ENCODE measurements at places on chromosomes 1 and 21. TPM values are rescaled to one million over a fixed set of nuclear protein-coding genes. Genes with fewer than 3 reads are reported as not detected.
A peak's percentile ranks its signal among the peaks of the same experiment; 100 is the strongest.

GRCh38 chr1:171953835-171954234 lies 112.5 kb downstream of the DNM3 start:
- no peaks in the 10 kb centered on the region for H3K4me1 ChIP-seq
- H3K4me3 ChIP-seq = no peak overlapping the region
- no peak overlapping the region for H3K27ac ChIP-seq
- H3K36me3 ChIP-seq = no peaks in the 10 kb centered on the region
- DNase-seq = no peak
- no peaks in the 10 kb centered on the region for H3K27me3 ChIP-seq

- no peak overlapping the region for H3K27ac ChIP-seq
- peaks cover 18% of the 10 kb centered on the region for H3K4me1 ChIP-seq
- peaks cover 18% of the 10 kb centered on the region for H3K27me3 ChIP-seq
- no peak overlapping the region for H3K4me3 ChIP-seq
- DNase-seq = no peak
These were observed 100.0 kb downstream of the CRYAA start for GRCh38 chr21:43268804-43269186.

GRCh38 chr1:227242811-227243682 lies 75.2 kb downstream of the CDC42BPA start:
- DNase-seq = no peak
- no peaks in the 10 kb centered on the region for H3K27me3 ChIP-seq
- no peak overlapping the region for H3K4me3 ChIP-seq
- H3K4me1 ChIP-seq = no peaks in the 10 kb centered on the region
- H3K36me3 ChIP-seq = no peaks in the 10 kb centered on the region

DNA sequence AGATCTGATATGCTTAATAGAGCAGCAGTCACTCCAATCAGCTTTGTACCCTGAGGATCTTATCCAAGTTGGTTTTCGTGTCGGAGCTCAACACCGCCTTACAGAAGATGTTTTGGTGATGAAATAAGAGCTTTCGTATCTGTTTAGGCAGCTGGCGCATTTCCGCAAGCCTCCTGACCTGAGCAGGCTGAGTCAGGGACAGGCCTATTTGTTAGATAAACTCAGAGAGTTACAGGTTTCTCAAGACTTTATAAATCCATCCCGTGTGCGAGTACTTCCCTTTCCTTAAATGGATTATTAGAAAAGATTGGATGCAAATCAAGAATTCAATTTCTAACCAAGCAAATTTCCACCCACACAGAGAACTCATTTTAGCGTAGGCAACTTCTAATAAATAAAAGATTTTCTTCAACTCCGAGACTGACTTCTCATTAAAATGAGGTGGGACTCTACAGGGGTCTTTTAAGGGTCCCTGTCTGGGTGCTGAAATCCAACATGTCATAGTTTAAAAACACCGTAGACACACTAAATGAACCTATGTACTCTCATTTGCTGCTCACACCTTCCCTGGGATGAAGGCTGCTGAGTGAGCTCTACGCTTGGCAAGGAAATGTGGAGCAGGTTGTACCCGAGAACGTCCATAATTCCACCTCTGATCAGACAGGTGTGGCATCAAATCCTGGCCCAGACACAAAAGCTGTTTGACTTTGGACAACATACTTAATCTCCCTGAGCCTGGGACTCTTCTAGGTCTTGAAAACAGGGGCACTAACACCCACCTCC lies 106.9 kb upstream of the F3 start:
- H3K27ac ChIP-seq = peak overlapping the region; percentile 70
- no peaks in the 10 kb centered on the region for H3K27me3 ChIP-seq
- peaks cover 10% of the 10 kb centered on the region for H3K4me1 ChIP-seq

DNA sequence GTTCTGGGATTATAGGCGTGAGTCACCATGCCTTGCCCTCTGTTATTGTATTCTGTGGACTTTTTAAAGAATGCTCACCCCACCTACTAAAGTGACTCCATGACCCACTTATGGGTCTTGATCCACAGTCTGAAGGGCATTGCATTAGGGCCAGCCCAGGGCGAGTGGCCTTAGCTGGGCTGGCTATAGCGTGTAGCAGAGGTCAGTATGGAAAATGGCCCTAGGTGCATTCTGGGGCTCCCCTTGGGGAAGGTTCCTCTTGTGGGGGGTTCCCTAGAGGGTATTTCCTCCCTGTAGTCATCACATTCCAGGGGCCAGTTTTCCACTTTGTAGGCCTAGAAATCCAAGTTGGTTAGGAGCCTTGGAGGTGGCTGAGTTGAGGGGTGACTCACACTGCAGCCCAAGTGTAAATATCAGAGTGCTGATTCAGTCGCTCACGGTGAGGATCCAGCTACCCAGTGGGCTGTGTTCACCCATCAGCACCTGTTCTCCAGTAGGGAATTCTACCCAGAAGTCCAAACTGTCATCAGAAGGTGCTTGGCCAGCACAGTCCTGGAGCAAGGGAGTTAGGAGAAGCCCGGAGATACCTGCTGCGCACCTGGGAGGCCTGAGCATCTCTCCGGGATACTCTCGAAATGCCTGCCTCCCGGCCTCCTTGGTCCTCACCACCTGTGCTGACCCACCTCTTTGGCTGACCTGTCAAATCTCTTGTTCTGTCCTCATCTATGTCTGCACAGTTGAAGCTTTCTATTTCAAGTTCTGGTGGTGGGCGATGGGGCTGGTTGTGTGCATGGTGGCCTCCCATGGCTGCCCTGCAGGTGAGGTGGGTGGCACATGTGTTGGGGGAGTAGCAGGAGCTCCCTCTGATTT lies 52.2 kb downstream of the NENF start:
- no peak overlapping the region for H3K4me3 ChIP-seq
- H3K27me3 ChIP-seq = no peaks in the 10 kb centered on the region
- peak; percentile 54 for DNase-seq
- H3K27ac ChIP-seq = no peak overlapping the region
- no peaks in the 10 kb centered on the region for H3K36me3 ChIP-seq

- H3K27ac ChIP-seq = no peak overlapping the region
- peaks cover 31% of the 10 kb centered on the region for H3K36me3 ChIP-seq
- H3K4me1 ChIP-seq = no peaks in the 10 kb centered on the region
- no peaks in the 10 kb centered on the region for H3K27me3 ChIP-seq
- no peak overlapping the region for H3K4me3 ChIP-seq
These were observed 51.9 kb upstream of the DMRTA2 start for GRCh38 chr1:50474859-50475809.

Gene NCAM2
- 0.25 TPM for total RNA-seq

Gene CACNA1S
- total RNA-seq = not detected

Gene CLCA1
- not detected for total RNA-seq

Gene ANGPTL3
- not detected for total RNA-seq

Gene GJA8
- not detected for total RNA-seq

Gene BRDT
- not detected for total RNA-seq

All from suprapubic skin (tissue), 4 donors.